ENCODE measurements at places on chromosomes 2 and 18.

- DNase-seq: no peak
These were observed 1.4 kb downstream of the AKAIN1 start for GRCh38 chr18:5195656-5196055.

DNA sequence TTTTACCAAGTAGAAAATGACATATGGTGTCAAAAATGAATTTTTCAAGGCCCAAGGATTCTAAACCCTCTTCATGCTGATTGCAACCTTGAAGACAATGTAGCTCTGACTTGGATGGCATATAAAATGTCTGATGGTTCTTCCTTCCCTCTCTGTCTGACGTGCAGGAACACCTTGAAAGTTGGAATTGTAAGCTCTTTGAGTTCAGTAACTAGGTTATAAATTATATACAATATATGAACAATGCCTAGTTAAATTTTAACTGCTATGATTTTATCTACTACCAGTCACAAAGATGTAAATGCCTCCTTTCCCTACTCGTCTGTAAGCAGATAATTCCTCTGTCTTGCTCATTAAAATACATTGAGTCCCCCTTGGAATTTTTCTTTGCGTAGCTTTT lies 89.5 kb upstream of the TMEM17 start:
- no peak for DNase-seq

DNA sequence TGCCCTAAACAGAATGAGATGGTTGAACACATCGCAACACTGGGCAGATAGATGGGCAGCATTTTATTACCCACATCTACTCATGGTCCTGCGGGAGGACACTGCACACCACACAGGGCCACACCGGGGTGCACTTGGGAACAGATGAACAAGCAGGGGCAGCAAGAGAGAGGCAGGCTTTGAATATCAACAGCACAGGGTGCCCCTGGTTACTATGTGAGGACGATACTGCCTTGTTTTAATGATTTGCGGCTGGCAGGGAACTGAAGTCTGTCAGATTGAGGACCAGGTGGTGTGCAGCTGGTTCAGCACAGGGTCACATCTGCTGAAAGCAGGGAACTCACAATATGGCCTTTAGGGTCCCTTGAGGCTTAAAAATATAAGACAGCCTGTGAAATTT lies 195.7 kb downstream of the PIEZO2 start:
- no peak for DNase-seq

- DNase-seq: no peak
These were observed 483.0 kb downstream of the CCDC85A start for GRCh38 chr2:56666777-56667176.

GRCh38 chr18:51884039-51884438 lies 456.0 kb upstream of the DCC start:
- DNase-seq: no peak

DNA sequence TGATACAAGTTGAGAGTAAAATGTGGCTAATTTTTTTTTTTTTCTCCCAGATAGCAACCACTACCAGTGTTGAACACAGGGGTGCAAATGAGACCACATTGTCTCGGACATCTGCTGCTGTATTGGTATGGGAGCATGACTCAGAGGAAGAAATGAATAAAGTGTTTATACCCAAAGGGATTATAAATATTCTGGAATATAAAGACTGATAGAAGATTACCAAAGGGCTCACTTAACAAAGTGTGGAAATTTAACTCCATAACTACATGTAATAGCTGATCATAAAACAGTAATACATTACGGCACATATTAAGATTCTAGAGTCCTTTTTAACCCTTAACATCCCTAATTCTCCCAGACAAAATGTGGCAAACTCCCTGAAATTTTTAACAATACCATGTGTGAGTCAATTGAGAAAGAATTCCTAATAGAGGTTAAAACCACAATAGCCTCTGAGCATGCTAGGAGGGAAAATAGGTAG lies 1023.0 kb upstream of the ACVR2A start:
- no peak for DNase-seq

GRCh38 chr2:151315381-151315903 lies 26.0 kb upstream of the NMI start:
- no peak for DNase-seq

GRCh38 chr2:216880509-216881184 lies 20.8 kb upstream of the TNP1 start:
- no peak for DNase-seq

DNA sequence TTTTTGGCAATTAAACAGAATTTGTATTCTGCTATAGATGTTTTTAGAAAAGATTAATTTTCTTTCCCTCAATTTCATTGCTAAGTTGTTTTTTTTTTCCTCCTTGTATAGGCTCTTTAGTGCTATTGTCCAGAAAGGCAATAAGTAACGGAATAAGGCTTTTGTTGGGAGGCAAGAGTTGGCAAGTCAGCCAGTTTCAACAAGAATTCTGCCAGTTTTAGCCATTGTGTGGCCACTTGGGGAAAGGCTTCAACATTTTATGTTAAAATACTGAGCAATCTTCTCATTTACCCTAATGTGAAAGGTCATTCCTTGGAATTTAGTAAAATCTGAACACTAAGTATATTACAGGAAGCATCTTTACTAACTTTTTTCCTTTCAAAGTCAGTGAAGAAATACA lies 9.6 kb downstream of the CALCRL start:
- DNase-seq: no peak

- DNase-seq: no peak
These were observed 62.1 kb downstream of the PLCL1 start for GRCh38 chr2:197866455-197866854.

DNA sequence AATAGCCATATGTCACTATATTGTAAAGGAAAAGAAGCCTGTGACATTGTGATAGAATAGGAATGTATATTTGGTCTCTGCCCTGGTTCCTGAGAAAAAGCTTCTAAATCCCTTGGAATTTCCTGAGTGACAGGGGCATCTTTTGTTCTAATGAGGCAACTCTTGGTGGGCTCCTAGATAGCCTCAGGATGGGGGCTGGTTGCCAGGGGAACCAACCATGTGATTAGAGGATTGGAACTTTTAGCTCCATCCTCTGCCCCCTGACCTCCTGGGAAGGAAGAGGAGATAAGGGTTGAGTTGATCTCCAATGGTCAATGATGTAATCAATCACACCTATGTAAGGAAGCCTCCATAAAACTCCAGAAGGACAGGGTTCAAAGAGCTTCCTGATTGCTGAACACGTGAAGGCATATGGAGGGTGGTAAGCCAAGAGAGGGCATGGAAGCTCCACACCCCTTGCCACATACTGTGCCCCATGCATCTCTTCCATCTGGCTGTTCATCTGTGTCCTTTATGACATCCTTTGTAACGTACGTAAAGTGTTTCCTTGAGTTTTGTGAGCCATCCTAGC lies 2.9 kb upstream of the ME2 start:
- no peak for DNase-seq

DNA sequence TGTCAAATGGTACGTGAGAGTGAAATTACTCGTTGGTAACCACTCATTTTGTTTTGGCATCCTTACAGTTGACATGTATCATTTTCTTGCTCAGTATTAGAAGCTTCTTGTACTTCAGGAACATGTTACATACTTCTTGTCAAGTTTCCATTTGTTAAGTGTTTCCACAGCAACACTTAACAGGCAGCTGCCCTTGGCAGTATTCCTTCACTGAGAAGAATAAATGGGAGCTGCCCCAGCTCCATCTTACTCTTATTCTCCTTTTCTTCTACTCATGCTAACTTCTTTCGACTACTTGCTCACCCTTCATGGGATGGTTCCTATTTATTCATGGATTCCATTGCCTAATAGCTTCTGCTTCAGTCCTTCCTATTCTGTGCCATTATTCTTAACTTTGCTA lies 60.1 kb upstream of the TUBA3E start:
- DNase-seq: no peak

DNA sequence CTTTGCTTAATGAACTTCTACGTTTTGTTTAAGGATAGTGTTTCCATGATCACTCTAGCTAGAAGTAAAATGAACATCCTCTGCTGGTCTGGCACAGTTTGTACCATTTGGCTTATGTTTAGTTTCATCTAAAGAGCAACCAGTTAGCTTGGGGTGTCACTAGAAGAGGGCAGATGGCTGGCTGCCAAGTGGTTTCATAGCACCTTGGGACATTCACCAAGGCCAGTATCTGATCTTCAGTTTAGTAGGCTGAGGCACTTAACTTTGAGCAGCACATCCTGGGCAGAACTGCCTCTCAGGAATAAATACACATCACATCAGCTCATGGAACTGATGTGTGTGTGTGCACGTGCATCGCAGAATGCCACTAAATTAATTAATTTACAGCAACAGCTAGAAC lies 68.4 kb downstream of the NXPH2 start:
- no peak for DNase-seq

GRCh38 chr2:31207790-31208189 lies 9.5 kb downstream of the CAPN14 start:
- DNase-seq: no peak

DNA sequence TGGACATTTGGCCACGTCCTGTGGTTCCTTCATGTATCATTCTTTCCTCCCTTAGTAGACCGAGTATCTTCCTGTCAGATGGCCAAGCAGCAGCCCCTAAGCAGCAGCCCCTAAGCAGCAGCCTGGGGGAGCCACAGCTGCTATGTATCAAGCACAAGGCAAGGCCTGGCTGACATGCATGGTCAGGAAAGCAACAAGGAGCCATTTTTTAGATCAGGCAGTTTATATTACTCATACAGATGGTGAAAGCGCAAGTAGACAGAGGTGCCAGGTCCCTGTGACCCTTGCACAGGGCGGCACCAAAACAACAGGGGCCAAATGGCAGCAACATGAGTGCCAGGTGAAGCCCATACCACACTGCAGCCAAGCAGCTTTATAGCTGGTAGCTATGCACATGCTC lies 22.1 kb downstream of the CHCHD5 start:
- DNase-seq: no peak

- DNase-seq: no peak
These were observed 815 bp downstream of the CEBPZ start for GRCh38 chr2:37230581-37230980.

GRCh38 chr18:59139615-59140301 lies at the start of gene SEC11C:
SEC11C (plus strand) TSS chr18:59139884; CDS start chr18:59139949, 65 bp downstream.
- peak; percentile 98 for DNase-seq

GRCh38 chr2:119230219-119231185 lies 6.9 kb downstream of the STEAP3 start:
- DNase-seq: no peak

- peak; percentile 30 for DNase-seq
These were observed 1.4 kb downstream of the EHBP1 start for GRCh38 chr2:62706721-62707521.

GRCh38 chr2:27003857-27004256 lies 28.9 kb upstream of the TMEM214 start:
- DNase-seq: no peak

GRCh38 chr2:43361286-43361685 lies 134.9 kb upstream of the ZFP36L2 start:
- no peak for DNase-seq

GRCh38 chr2:68290901-68291300 lies 28.8 kb downstream of the CNRIP1 start:
- DNase-seq: no peak

DNA sequence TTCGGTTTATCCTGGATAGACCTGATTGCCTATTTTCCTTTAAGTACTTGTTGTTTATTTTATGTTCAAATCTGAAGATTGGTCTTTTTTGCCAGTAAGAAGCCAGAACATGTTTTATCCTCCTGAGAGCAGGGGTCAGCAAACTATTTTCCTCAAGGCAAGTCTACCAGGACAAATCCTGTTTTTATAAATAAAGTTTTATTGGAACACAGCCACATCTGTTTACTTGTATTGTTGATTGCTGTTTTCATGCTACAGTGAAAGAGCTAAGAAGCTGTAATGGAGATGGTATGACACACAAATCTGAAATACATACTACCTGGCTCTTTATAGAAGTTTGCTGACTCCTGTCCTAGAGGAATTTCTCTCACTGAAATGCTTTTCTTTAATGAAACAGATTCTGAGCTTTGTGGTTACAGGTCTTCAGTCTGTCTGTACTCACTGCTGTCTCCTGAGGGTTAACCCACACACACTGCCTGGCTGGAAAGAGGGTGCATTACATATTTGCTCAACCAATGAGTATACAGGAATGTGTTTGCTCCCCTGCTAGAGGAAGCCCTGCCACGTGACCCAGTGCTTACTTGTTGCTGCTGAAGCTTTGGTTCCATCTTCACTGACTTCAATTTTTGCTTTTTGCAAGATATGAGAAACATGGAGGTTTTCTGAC lies 22.6 kb downstream of the MRPL44 start:
- no peak for DNase-seq

DNA sequence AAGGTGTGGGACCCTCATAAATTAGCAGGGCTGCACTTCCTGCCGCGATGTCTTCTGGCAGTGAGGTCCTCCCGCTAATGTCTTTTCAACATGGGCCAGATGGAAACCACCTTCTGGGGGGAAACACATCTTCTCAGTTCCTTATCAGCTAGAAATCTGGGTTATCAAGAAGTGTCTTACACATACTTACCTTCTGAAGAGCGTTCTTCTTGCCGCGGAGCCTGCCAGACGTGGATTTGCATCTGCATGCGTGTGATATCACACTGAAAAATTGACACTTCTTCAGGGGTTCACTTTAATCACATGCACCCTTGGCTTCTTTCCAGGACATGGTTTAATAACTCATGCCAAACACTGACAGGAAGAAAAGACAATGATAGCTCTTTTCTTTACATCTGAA lies 163.5 kb upstream of the SOX11 start:
- DNase-seq: no peak

GRCh38 chr18:38494065-38494464 lies 928.5 kb upstream of the CELF4 start:
- no peak for DNase-seq

GRCh38 chr2:229257985-229258384 lies 13.1 kb downstream of the PID1 start:
- DNase-seq: no peak

DNA sequence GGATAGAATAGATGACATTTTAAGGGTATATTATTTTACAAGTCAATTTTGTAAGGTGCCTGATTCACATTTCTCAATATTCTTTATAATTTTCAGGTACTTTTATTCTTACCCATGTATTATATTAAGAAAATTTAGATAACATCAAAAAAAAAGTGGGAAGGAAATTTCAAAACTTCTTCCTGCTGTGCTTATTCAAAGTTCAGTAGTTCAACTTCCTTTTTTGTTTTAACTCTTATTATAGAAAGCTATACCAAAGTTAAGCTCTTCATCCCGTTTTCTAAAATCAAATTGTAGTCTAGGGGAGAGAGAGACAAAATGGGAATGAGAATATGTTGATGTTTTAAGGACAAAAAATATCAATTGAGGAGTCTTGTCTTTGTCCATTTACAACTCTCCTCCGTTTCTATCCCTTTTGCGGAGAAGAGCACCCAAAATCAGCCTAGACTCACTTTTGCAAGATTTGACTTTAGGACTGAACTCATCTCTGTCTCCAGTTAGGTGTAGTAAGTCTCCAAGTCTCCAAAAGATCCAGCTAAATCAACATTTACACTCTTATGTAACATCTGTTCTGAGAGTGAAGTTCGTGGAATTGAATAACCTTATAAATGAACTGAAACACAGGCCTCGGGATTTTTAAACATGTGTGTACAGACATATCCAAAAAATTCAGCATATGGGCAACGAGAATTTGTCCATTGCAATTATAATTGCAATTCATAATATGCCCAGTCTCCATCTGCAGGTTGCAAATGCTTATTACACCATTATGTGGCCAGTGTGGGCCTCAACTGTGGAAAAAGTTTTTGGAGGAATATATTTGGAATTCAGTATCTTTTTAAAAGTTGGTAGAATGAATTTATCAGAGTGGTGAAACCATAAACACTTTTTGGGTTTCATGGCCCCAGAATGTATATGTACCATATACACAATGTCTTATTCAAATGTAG lies 23.9 kb downstream of the FAM124B start:
- no peak for DNase-seq

GRCh38 chr18:3027370-3027891 lies 14.5 kb upstream of the LPIN2 start:
- no peak for DNase-seq
